ENCODE measurements at places on chromosomes 6 and 20.

GRCh38 chr6:142476452-142476851 is 174.6 kb downstream of the ADGRG6 start:
- H3K4me1 ChIP-seq, result no peaks in the 10 kb centered on the region
- no peak overlapping the region for H3K4me3 ChIP-seq
- DNase-seq, result no peak
- H3K27ac ChIP-seq, result no peak overlapping the region

GRCh38 chr6:133741375-133741861 is 147.5 kb upstream of the TCF21 start:
- H3K4me3 ChIP-seq, result no peak overlapping the region
- H3K27ac ChIP-seq, result no peak overlapping the region
- no peaks in the 10 kb centered on the region for H3K36me3 ChIP-seq

DNA sequence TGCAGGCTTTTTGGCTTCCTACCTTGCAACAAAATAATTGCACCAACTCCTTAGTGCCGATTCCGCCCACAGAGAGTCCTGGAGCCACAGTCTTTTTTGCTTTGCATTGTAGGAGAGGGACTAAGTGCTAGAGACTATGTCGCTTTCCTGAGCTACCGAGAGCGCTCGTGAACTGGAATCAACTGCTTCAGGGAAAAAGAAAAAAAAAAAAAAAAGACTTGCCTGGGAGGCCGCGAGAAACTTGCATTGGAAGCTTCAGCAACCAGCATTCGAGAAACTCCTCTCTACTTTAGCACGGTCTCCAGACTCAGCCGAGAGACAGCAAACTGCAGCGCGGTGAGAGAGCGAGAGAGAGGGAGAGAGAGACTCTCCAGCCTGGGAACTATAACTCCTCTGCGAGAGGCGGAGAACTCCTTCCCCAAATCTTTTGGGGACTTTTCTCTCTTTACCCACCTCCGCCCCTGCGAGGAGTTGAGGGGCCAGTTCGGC is 420 bp downstream of the SOX4 start:
- DNase-seq, result peak; percentile 26
- peaks cover 14% of the 10 kb centered on the region for H3K4me1 ChIP-seq
- no peaks in the 10 kb centered on the region for H3K36me3 ChIP-seq
- no peaks in the 10 kb centered on the region for H3K27me3 ChIP-seq
- peak overlapping the region; percentile 69 for H3K4me3 ChIP-seq

DNA sequence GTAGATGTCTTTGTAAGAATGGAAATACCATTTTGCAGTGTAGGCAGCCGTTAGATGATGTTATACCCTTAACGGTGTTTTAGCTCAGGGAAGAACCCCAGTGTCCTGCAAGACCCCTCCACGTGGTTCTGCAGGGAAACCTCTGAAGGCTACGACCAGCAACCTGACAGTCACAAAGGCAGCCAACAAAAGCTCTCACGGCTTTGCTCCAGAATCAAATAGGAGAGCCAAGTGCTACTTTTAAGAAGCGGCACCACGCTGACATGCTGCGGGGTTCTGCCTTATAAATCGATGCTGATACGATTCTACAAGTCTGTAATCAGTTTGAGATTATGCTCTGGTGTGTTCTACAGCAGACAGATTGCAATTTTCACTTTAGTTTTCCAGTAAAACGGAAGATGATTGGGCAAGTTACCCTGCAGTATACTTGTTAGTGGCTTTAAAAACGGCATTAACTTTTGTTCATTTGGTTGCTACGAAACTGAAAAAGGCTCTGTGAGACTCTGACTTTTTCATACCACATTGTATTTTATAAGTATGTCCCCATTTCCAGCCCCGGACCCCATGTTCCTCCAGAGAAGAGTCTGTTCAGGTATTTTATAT is 312.9 kb downstream of the SAMD5 start:
- H3K27me3 ChIP-seq, result no peaks in the 10 kb centered on the region
- H3K27ac ChIP-seq, result no peak overlapping the region
- no peak overlapping the region for H3K4me3 ChIP-seq
- no peak for DNase-seq

- no peak for DNase-seq
- no peaks in the 10 kb centered on the region for H3K4me1 ChIP-seq
- H3K4me3 ChIP-seq, result no peak overlapping the region
- no peak overlapping the region for H3K27ac ChIP-seq
- no peaks in the 10 kb centered on the region for H3K27me3 ChIP-seq
Measured at GRCh38 chr6:165872811-165873210, 209.8 kb upstream of the PDE10A start.

DNA sequence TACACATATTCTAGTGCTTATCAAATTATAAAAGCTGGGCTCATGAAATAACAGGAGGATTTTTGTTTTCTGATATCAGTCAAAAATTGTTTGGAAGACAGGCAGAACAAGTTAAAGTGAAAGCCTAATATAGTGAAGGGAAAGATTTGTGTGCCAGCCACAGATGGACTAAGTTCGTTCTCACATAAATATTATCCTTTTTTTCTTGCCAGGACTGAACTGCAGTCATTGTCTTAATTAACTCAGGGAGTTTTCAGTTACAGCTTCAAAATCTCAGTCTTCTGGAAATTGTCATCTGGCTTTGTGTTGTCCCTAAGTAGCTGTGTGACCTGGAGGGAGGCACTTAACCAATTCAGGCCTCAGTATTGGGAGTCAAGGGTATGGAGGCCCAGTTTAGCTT is 40.7 kb downstream of the PLCB4 start:
- no peak overlapping the region for H3K27ac ChIP-seq
- no peak for DNase-seq
- H3K36me3 ChIP-seq, result no peaks in the 10 kb centered on the region

- peak; percentile 78 for DNase-seq
- no peak overlapping the region for H3K27ac ChIP-seq
- H3K4me1 ChIP-seq, result no peaks in the 10 kb centered on the region
Measured at GRCh38 chr6:4281341-4282293, 146.2 kb upstream of the ECI2 start.

DNA sequence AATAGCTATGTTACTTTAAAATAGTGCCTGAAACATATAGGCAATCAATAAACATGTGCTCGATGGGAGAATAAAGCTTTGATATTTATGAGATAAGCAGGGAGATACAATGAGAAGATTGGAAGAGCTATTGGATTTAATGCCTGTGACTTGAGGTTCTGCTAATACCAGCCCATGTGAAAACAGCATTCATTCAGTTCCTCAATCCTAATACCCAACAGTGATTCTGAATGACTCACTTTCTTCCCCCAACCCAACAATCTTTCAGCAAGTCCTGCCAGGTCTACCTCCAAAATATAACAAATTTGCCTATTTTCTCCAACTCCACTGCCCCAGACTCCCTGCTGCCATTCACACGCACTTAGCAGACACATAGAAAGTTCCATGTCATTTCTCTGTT is 26.6 kb upstream of the KLHL31 start:
- H3K4me3 ChIP-seq, result no peak overlapping the region
- no peak for DNase-seq
- H3K36me3 ChIP-seq, result no peaks in the 10 kb centered on the region
- H3K27me3 ChIP-seq, result no peaks in the 10 kb centered on the region
- no peak overlapping the region for H3K27ac ChIP-seq

DNA sequence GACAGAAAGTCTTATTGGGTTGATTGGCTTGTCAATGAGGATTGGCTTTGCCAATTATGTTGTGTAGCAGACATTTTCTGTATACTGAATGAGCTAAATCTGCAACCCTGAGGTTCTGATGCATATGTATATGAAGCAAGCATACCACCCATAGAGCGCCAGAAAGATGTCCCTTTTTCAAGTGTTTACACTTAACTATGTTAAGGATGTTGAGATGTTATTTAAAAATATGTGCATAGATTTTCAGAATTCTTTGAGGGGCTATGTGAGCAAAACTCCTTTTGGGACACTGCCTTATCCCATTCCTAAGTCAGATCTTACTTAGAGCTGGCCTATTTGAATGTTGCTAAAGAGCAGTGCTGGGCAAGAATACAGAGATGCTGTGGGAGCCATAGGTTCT is 1.9 kb downstream of the AIG1 start:
- no peaks in the 10 kb centered on the region for H3K27me3 ChIP-seq
- DNase-seq, result no peak
- H3K4me3 ChIP-seq, result no peak overlapping the region
- no peaks in the 10 kb centered on the region for H3K36me3 ChIP-seq
- peaks cover 28% of the 10 kb centered on the region for H3K4me1 ChIP-seq

- H3K27ac ChIP-seq, result no peak overlapping the region
- DNase-seq, result no peak
- H3K4me3 ChIP-seq, result no peak overlapping the region
Measured at GRCh38 chr20:44029848-44030230, 115.2 kb downstream of the TOX2 start.

GRCh38 chr6:129183681-129184301 is 300.9 kb downstream of the LAMA2 start:
- no peak overlapping the region for H3K27ac ChIP-seq
- H3K4me1 ChIP-seq, result no peaks in the 10 kb centered on the region
- no peaks in the 10 kb centered on the region for H3K27me3 ChIP-seq
- no peaks in the 10 kb centered on the region for H3K36me3 ChIP-seq
- DNase-seq, result no peak
- no peak overlapping the region for H3K4me3 ChIP-seq

GRCh38 chr20:54995553-54995952 is 520.2 kb downstream of the DOK5 start:
- H3K27me3 ChIP-seq, result no peaks in the 10 kb centered on the region
- no peaks in the 10 kb centered on the region for H3K36me3 ChIP-seq
- no peak overlapping the region for H3K4me3 ChIP-seq

DNA sequence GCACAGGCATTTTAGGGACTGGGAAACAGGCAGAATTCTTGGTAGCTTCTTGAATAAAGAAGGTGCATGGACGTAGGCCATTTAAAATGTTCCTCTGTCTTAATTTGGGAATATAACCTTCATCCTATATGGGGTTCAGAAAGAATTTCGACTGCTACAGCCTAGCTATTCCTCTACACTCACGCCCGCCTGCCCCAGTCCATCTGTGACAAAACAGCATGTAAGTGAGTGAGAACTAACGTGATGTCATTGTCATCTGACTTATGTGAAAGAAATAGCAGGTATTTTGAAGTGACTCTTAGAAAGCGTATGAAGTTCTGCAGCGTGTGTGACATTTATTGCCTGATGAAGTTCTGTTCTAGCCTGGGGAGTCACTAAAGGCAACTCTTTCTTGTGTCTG is 52.2 kb upstream of the SLC22A1 start:
- H3K36me3 ChIP-seq, result no peaks in the 10 kb centered on the region
- no peaks in the 10 kb centered on the region for H3K27me3 ChIP-seq
- H3K4me3 ChIP-seq, result no peak overlapping the region
- H3K4me1 ChIP-seq, result no peaks in the 10 kb centered on the region

DNA sequence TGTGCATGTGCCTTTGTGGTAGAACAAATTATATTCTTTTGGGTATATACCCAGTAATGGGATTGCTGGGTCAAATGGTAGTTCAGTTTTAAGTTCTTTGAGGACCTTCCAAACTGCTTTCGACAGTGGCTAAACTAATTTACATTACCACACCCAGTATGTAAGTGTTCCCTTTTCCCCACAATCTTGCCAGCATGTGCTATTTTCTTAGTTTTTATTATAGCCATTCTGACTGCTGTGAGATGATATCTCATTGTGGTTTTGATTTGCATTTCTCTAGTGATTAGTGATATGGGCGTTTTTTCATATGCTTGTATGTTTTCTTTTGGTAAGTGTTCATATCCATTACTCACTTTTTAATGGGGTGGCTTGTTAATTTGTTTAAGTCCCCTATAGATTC is 251.6 kb upstream of the DEFB112 start:
- H3K27me3 ChIP-seq, result no peaks in the 10 kb centered on the region
- no peaks in the 10 kb centered on the region for H3K4me1 ChIP-seq
- H3K36me3 ChIP-seq, result no peaks in the 10 kb centered on the region
- no peak overlapping the region for H3K4me3 ChIP-seq
- DNase-seq, result no peak

DNA sequence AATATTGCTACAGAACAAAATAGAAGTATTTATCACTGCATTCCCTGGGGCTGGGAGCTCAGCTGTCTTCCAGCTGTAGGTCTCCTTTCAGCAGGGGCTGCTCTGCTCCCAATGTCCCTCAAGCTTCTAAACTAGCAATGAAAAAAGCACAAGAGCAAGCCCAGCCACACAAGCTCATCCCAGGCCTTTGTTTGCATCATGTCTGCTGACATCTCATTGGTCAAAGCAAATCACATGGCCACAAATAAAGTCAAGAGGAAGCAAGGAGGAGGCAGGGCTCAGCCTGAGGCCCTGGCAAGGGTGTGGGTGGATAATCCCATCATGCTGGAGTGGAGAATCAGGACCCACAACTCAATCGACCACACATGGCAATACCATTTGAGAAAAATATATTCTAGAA is 2.2 kb upstream of the BFSP1 start:
- H3K4me1 ChIP-seq, result peaks cover 8% of the 10 kb centered on the region
- H3K4me3 ChIP-seq, result no peak overlapping the region
- no peak overlapping the region for H3K27ac ChIP-seq
- no peaks in the 10 kb centered on the region for H3K27me3 ChIP-seq
- H3K36me3 ChIP-seq, result no peaks in the 10 kb centered on the region
- no peak for DNase-seq

DNA sequence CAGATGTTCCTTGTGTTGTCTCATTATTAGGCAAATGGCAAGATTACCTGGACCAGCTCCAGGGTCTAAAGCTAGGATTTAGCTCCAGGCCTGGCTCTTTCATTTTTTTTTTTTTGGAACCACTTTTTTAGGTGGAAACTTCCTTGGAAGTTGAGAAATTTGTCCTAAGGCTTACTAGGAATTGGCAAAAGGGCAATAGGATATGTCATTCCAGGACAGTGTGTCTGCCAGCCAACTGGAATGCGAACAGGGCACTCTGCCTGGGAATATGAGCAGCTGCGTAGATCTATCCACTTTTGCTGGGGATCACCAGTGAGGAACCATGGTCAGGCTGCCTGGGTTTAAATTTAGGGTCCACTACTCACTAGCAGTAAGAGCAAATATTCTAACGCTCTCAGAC is 304.0 kb downstream of the TSHZ2 start:
- H3K4me1 ChIP-seq, result no peaks in the 10 kb centered on the region
- no peak for DNase-seq
- H3K36me3 ChIP-seq, result no peaks in the 10 kb centered on the region
